Muscle of arm (tissue), 14 donors: ENCODE measurements at places on chromosomes 3 and 15.

- DNase-seq: peak; percentile 82
Observed at GRCh38 chr3:58062472-58062871, 54.2 kb downstream of the FLNB start.

- DNase-seq: no peak
Observed at GRCh38 chr3:44420676-44421075, 56.8 kb downstream of the ZNF445 start.

DNA sequence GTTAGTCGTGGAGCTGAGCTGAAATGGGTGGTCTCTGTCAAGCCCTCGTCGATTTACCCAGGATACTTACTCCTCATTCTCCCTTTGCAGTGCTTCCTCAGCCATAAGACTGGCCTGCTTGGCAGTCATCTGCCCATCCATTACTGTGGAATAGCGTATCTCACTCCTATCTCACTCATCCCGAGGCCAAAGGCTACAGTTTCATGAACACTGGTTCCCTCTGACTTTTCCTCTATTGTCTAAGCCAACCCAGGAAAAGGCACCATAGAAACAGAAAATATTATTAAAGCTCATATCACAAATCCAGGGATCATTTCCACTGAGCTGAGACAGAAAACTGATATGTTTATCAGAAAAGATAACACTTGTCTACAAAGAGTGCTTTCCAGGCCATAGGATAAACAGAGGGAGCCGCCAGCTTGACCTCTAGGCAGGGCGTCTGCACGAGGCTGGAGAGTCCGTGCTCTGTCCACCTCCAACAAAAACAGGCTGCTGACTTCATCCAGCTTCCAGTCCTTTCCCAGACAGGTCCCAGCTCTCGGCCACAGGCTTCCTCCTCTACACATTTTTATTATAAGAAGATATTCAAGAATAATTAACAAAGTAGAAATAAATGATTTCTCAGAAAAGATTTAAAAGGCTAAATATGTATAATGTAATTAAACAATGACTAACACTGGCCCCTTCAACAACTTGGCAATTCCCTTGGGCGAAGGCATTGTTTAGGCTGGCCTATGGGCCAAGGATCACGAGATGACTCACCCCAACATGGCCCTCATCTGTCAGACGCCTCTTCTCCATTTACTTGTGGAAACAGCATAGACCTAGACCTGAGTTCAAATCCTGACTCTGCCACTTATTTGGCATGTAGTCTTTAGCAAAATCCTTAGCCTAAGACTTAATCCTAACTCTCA is 27.4 kb upstream of the BOC start:
- no peak for DNase-seq

DNA sequence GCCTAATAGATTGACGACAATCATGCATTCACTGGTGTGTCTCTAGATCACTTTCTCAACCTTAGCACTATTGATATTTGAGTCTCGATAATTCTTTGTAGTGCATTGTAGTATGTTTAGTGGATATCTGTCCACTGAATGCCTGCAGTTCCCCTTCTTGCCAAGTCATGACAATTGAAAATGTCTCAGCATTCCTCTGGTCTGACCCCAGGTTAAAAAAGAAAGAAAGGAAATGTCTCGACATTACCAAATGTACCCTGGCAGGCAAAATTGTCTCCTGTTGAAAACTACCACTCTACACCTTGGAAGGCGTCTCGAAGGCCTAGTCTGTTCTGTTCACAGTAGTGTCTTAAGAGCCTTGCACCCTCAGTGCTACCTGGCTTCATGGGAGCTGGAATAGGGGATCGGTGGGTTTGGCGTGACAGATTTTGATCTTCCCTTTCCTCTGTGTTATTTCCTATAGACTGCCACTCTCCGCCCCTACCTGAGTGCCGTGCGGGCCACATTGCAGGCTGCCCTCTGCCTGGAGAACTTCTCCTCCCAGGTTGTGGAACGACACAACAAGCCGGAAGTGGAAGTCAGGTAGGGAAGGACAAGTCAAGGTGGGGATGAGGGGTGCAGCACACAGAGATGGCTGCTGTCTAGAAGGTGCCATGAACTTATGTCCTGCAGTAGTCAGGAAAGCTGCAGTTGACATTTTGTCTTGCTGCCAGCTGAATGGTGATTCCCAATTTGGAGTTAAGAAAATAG is 4.5 kb downstream of the ARPC4 start:
- DNase-seq: no peak

DNA sequence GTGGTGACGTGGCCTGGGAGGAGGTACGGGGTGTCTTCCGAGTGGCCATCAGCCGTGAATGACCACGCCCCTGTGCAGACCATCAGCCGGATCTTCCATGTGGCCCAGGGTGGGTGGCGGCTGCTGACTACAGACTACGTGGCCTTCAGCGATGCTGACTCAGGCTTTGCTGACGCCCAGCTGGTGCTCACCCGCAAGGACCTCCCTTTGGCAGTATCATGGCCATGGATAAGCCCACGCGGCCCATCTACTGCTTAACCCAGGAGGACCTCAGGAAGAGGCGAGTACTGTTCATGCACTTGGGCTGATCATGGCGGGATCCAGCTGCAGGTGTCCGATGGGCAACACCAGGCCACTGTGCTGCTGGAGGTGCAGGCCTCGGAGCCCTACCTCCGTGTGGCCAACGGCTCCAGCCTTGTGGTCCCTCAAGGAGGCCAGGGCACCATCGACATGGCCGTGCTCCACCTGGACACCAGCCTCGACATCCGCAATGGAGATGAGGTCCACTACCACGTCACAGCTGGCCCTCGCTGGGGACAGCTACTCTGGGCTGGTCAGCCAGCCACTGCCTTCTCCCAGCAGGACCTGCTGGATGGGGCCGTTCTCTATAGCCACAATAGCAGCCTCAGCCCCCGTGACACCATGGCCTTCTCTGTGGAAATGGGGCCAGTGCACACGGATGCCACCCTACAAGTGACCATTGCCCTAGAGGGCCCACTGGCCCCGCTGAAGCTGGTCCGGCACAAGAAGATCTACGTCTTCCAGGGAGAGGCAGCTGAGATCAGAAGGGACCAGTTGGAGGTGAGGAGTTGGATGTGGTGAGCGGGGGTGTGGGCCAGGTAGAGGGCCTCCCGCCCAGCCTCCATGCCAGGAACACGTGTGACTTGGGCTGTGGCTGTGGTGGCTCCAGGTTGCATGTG is 178.4 kb downstream of the TBC1D2B start:
- no peak for DNase-seq

DNA sequence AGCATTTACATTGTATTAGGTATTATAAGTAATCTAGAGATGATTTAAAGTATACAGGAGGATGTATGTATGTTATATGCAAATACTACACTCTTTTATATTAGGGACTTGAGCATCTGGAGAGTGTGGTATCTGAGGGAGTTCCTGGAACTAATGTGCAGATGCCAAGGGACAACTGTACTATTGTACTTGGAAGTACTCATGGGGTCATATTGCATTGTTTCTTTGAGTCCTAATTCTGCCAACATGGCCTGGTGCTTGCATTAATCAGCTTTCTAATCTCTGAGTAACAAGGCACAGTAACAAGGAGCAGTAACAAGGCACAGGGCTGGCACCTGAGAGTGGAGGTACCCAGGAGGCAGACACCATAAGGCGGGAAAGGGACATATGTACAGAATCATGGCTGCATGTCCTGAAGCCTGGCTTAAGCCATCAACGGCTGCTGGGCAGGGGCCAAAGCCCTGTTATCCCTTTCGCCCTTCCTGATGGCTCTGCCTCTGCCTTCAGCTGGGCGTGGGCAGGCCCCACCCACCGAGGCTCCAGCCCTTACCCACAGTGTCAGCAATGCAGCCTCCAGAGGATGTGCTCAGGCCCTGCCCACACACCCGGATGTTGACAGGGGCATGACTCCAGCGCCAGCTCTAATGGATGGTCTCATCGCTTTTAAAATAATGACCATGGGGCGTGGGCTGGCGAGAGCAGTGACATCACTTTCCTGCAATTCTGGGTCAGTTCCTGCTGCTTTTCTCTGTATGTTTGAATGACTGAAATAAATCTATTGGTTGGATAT is 22.9 kb downstream of the CEMIP start:
- no peak for DNase-seq

DNA sequence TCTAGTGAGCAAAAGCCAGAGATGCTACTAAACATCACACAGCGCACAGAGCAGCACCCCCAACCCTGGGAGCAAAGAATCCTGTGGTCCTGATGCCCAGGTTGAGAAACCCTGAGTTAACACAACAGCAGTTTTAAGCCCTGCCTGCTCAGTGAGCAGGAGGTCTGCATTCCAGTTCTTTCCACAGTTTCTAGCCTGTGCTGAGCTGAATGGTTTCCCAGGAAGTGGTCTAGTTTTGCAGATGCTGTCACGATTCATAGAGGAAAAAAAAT is 171.1 kb upstream of the PROK2 start:
- no peak for DNase-seq

DNA sequence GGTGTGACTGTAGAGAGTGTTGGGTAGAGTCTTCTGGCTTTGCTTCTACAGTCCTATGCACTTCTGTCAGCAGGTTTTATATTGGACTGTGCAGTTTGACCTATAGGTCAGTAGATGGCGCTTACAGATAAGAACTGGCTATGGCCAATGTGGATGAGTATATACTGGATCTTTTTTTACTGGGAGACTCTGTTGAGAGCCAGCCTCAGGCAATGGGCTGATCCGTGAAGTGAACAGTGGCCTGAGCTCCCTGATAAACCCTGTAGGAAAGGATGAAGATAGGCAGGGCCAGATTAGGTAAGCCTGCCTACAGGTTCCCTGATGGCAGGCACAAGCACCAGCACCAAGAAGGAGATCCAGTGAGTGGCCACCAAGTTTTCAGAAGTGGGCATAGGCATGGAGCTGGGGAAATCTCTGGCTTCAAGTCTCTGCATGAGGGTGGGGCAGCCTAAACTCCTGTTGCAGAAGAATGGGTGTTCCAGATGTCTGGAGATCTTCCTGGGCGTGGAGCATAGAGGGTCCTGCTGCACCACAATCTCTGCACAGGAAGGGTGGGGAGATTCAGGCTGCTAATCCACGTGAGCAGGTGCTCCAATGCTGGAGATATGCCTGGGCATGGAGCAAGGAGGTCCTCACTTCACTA is 326.0 kb upstream of the SGO1 start:
- DNase-seq: peak; percentile 40

- DNase-seq: no peak
Observed at GRCh38 chr3:33071946-33072345, 25.0 kb downstream of the GLB1 start.

- DNase-seq: no peak
Observed at GRCh38 chr3:49930922-49931321, 1.3 kb upstream of the MON1A start.

GRCh38 chr3:127212231-127212630 is 19.3 kb downstream of the PRR23E start:
- DNase-seq: no peak

DNA sequence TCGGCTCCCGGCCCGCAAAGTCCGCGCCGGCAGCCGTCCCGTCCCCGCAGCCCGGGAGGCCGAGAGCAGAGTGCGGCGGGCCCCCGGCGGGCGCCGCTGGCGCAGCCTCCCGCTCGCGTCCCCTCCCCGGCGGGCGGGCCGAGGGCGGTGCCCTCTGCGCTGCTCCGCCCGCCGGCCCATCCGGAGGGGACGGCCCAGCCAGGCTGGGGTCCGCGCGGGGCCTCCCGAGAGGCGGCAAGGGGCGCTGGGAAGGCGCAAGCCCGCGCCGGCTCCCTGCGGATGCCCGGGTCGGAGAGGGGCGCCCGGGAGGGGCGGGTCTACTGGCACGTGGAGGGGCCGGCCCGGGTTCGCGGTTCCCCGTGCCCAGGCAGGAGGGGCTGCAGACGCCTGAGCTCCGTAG is at the start of the genes CLCN2 and POLR2H:
CLCN2 (minus strand) TSS at position 74 of the 400 bp plus-strand sequence. CDS start 126 bp downstream, outside the sequence.
POLR2H (plus strand) TSS at position 179 of the 400 bp plus-strand sequence. CDS start 1,783 bp downstream, outside the sequence.
- no peak for DNase-seq

- no peak for DNase-seq
Observed at GRCh38 chr3:63390710-63391230, 112.7 kb downstream of the SYNPR start.

GRCh38 chr15:72671525-72671924 is 14.5 kb downstream of the HIGD2B start:
- no peak for DNase-seq

- peak; percentile 25 for DNase-seq
Observed at GRCh38 chr3:108528459-108529252, 18.3 kb upstream of the MYH15 start.

DNA sequence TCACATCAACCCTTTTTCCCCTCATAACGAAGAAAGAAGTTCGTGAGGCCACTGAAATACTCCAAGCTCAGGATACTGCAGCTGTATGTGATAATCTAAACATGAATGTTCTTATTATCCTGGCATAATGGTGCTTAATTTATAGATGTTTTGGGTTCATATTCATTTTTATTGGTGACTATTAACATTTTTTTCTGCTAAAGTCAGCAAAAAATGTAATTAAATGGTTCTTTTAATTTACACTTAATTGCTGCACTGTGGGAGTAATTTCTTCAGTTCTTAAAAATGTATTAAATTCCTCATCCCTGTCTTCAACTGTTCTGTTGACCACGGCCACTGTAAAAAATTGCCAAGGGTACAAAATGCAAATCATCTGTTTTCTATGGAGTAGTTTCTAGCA is 95.6 kb downstream of the CDIN1 start:
- no peak for DNase-seq

DNA sequence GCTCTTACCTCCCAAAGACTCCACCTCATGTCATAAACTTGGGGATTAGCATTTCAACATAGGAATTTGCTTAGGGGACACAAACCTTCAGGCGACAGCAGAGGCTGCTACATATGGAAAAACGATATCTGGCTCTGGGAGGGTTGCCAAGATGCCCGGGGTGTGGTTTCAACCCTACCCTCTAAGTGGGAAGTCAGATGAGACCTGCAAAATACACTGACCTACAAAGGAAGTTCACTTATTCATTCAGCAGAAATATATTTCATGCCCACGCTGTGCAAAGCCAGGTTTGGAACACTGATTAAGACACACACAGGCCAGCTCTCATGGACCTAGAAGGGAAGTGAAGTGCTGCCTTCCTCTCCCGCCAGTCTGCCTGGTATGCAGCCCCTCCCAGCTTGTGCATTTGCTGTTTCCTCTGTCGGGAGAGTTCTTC is 239.3 kb downstream of the FEZF2 start:
- peak; percentile 35 for DNase-seq

- peak; percentile 38 for DNase-seq
Observed at GRCh38 chr3:131361464-131362421, 19.8 kb upstream of the NUDT16 start.

- DNase-seq: no peak
Observed at GRCh38 chr15:41892621-41893421, 1.0 kb downstream of the SPTBN5 start.

DNA sequence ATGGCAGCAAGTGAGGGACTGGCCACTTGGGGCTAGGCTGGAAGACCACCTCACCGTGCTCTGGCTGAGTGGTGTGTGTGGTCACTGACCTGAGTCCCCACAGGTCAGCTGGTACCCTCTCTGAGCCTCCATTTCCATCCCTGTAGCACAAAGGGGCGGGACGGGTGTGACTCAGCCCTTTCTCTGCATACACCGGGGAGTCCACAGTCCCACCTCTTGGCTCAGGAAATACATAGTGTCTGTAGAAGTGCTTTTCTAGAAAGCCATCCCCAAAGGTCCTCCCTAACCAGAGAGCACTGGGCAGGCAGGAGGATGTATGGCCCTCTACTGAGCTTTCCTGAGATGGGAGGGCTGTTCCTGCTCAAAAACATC is 27.2 kb downstream of the WNT7A start:
- no peak for DNase-seq
